ENCODE measurements at places on chromosomes 16 and 17. TPM values are rescaled to one million over a fixed set of nuclear protein-coding genes. Genes with fewer than 3 reads are reported as not detected.

DNA sequence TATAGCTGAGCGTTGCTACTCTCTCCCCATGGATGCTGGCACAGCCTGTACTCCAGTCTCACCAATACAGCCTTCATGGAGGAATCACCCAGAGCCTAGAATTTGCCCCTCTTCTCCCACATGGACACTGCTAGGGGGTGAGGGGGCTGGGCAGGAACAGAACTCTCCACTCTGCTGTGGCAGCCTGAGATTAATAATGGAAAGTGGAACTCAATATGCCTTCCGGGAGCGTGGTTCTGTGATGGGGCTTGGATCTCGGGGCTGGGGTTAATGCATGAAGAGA lies 1.2 kb downstream of the SLC9A5 start:
- DNase-seq: no peak

DNA sequence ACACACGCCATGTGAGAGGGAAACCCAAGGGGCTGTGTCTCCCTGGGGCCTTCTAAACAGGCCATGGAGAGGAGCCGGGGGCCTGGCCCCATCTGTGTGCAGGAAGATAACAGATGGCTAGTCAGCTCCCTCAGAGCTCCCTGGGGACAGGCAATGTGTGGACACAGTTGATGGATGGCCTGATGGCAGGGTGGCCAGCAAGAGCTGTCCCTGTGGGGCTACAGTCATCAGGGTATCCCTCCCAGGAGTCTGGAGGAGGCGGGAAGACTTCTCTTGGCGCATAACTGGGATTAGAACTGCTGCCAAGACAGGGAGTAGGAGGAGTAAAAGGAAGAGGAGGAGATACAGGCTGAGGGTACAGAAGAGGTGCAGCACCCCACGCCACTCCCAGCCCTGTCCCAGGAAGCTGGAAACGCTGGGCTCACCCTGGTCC lies 17.3 kb downstream of the MYO18A start:
- DNase-seq: no peak

- DNase-seq: no peak
These were observed 5.9 kb downstream of the ZNF771 start for GRCh38 chr16:30413112-30413806.

DNA sequence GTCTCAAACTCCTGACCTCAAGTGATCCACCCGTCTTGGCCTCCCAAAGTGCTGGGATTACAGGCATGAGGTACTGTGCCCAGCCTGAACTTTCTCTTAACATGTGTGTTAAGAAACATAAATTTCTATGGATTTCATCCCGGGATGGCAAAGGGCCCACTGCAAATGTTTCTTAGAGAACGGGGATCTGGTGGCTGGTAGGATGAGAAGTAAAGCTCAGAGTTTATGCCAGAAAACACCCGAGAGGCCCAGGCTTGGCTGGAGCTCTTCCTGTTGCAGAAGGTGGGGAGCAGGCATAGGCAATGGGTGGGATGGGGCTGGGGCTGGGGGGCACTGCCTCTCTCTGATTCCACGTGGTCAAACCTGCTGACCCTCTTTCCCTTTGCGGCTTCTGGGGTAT lies 5.6 kb upstream of the CARHSP1 start:
- DNase-seq: no peak

- no peak for DNase-seq
These were observed 10.4 kb upstream of the SMG8 start for GRCh38 chr17:59199398-59199797.

PNMT gene
- total RNA-seq: not detected

RNF227 gene
- 5.6 TPM for total RNA-seq

LAT gene
- 4.4 TPM for total RNA-seq

Data from MCF 10A (cell line).